ENCODE measurements at places on chromosomes 4 and X.

DNA sequence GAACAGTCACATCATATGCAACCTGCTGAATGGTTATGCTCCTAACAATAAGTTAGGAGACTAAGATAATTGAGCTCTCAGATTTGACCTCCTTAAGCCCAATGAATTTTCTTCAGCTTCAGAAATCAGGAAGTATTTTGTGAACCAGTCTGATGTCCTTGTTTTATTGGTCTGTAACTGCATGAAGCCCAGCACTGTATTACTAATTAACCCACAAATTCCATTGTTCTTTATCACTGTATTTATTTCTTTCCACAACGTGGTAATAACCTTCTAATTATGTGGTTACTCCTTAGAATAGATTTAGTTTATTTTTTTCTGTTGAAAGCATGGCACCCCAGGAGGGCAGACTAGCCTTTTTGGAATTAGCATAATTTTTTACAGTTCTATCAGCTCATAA, 3.9 kb upstream of the MFAP3L start:
- no peak for DNase-seq

DNA sequence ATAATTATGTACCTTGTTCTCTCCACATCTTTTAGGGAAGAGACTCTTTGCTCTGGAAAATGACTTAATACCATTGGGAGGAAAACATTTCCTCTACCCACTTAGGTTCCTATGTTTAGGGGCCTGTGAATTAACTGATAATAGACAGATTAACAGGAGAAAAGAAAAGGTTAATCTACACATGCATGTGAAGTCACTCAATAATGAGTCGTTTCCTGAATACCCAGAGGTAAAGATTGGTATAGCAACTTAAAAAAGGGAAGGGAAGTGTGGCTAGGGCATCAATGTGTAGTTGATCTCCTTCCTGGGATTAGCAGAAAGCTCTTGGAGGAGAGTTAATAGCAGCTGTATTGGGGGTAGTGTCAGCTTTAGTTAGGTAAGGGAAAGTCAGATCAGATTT, 419.5 kb upstream of the ATOH1 start:
- no peak for DNase-seq

DNA sequence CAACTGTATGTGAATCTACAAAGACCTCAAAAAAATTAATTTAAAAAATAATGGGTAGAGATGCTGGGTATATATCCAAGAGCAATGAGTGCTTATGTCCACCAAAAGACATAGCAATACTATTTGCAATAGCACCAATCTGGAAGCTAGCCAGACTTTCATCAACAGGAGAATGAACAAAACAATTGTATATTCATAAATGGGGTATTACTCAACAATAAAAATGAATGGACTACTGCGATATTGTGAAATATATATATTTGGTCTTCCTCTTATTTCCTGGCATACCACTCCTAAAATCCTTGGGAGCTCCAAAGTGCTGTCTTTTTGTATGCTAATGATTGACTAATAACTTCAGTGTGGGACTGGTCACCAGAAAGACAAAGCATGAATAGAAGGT, 77.5 kb downstream of the MSN start:
- no peak for DNase-seq

GRCh38 chrX:99752776-99753175, 657.3 kb downstream of the PCDH19 start:
- no peak for DNase-seq

- no peak for DNase-seq
These were observed 38.1 kb downstream of the LAMTOR3 start for GRCh38 chr4:99856166-99856565.

DNA sequence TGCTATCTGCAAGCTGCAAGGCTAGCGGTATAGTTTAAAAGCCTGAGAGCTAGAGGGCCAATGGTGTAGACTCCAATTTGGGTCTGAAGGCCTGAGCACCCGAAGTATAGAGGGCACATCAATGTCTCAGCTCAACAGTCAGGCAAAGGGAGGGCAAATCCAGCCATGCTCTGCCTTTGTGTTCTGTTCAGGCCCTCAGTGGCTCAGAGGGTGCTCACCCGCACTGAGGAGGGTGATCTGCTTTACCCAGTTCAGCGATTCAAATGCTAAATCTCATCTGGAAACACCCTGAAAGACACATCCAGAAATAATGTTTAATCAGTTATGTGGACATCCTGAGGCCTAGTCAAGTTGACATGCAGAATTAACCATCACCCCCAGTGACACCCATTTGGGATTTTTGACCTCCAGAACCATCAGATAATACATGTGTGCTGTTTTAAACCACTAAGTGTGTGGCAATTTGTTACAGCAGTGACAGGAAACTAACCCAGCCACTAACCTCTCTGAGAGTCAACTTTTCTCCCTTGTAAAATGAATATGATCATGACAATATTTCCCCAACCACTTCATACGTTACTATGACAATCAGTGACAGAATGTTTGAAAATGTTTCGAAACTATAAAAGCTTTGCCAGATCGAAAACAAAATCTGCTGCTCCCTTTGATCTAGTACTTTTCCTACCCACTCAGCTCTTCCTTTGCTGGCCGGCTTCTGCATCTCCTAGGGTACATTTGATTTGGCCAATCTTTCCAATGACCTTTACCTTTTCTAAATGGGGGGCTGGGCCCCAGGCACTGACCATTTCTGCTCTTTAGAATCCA, 8.4 kb upstream of the TBL1X start:
- DNase-seq, result no peak

GRCh38 chr4:7430368-7430964, 4.3 kb downstream of the PSAPL1 start:
- no peak for DNase-seq

GRCh38 chr4:156974264-156974663, 2.7 kb upstream of the PDGFC start:
- no peak for DNase-seq

DNA sequence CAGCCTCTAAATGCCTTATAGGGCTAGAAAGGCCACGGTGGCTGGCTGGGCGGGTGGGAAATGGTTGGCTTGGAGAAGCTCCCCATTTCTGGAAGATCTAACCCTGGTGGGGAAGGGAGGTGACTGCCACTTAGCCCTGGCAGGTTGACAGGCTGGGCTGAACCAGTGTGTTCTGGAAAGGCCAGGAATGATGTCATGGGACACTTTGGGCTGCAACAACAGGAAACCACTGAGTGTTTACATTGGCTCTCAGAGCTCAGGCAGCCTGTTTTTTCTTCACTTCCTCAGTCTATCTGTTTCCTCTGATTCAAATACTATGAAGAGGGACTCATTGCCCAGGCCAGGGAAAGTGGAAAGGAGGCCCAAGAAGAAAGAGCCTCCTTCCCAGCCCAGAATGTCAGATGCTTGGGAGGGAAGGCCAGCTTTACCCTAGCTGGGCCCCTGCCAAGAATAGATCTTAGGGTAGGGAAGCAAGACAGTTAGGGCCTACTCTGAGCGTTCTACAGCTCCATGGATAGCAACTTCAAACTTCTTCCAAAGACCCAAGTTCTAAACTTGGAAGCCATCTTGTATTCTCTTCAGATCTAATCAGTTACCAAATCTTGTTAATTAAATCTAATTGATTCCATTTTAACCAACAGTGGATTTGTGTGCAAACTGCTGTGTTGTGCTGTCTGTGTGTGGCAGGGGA, 65.8 kb upstream of the MSN start:
- no peak for DNase-seq

DNA sequence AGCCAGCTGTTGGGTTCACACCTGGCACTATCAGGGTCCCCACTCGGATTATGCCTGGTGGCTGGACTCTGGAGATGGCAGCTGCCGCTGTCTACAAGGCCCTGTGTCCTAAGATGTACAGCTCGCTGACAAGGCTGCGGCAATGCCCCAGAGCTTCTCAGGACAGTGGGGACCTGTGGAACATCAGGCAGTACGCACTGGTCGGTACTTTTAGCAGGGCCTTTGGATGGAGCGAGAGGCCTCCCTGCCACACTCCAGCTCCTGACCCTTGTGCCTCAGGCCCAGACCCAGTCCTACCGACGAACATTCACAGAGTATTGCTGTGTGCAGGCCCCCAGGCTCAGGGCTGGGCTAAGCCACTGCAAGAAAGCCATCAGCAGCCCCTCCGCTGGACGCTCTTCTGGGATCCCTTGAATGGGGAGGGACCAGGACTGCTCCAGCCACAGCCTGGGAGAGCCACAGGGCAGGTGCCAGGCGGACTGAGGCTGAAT, 45.7 kb upstream of the HMX1 start:
- DNase-seq, result no peak

DNA sequence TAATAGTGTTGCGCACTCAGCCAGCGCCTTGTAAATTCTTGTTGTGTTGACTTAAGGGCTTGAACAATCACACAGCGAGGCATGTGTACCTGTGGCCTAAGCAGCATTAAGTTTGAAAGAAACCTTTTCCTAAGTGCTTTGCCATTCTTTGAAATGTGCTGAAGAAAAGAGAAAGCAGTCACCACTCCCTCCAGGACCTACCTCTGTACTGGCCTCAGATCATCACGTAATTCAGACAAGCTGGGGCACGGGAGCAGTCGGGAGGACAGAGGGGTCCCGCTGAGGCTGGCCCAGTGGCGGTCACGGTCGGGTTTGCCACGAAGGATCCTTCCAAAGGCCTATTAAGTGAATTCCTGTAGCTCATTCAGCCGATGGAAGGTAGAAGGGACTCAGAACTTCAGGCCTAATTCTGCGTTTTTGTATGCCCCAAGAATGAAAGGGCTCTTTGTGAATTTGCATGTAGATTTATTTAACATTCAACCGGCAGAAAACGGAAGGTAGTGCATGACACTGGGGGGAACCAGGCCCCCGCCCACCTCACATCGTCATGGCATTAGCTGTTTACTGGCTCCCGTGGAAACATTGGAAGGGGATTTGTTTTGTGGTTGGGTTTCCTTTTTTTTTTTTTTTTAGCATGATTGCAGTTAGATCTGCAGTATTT, 106.3 kb downstream of the TRAPPC11 start:
- no peak for DNase-seq

GRCh38 chrX:102767287-102767686, 46.7 kb downstream of the GPRASP3 start:
- no peak for DNase-seq

GRCh38 chrX:142977128-142977914, 48.4 kb upstream of the SPANXN4 start:
- no peak for DNase-seq

GRCh38 chr4:90162566-90162965, 35.4 kb downstream of the CCSER1 start:
- no peak for DNase-seq

DNA sequence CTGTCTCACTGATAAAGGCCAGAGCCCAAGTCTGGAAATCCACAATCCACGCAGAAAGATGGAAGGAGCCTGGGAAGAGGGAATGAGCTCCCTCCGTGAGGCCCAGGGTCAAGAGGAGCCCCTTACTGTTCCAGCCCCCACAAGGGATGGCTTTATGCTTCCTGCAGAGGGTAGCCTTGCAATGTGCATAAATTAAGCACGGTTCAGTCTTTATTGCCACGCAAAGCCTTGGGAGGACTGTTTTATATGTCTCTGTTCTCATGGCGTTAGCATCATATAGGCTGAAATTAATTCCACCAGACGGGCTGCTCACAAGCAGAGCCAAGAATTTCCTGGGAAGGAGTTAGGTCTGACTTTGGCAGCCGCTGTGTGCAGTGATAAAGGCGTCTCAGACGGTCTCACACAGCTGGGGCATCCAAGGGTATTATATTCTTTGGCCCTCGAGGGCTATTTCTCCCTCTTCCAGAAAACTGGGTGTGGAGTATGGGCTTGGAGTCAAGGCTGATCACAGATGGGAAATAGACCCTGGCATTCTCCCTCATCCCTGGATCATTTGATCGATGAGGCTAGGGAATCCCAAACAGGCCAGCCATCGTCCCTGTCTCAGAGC, 38.5 kb downstream of the CYTL1 start:
- peak; percentile 43 for DNase-seq

DNA sequence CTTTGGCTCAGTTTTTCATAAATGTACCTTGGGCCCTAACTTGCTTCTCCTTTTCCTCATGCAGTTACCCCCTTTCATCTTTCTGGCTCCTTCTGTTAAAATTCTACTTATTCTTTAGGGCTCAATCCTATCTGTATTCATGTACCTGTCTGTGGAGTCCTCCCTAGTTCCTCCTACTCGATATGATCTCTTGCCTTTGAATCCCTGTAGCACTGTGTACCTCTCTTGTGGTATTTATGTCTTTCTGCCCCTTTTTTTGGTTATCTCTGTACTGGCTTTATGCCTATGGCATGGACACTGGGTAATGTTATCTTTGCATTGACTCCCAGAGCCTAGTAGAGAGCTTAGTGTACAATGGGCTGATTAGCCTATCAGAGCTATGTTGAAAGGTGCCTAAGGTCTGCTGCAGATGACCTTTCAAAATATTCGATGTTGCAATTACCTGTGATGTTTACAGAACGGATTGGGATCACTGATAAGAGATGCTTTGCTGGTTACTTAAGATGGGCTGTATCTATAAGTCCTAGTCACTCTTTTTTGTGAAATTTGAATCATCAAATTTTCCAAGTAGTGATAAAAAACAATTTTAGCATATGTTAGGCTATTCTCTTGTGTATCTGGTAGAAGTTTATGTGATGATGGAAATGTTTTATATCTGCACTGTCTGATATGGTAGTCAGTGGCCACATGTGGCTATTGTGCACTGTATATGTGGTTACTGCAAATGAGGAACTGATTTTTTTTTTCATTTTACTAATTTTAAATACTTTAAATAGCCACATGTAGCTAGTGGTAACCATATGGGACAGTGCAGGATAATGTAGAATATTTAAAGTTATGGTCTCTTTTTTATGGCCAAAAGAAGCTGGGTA, 33.5 kb downstream of the TMEM164 start:
- no peak for DNase-seq

DNA sequence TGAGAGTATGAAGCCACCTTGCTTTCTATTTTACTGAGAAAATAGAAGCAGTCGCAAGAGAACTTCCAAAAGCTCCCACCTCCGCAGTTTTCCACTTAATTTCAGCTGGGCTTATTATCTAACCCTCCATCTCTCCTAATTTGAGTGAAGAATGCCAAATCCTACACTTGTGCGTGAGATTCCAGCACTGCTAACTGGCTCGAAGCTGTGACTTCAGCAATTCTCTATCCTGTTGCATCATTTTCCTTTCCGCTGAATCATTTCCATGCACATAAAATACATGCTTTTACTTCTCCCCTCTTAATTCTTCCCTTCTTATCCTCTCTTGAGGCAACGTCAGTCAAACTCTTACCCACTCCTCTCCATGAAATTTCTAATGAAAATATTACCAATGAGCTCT, 189.5 kb downstream of the GASK1B start:
- DNase-seq, result no peak

GRCh38 chr4:105236202-105236915, 89.7 kb downstream of the TET2 start:
- no peak for DNase-seq

DNA sequence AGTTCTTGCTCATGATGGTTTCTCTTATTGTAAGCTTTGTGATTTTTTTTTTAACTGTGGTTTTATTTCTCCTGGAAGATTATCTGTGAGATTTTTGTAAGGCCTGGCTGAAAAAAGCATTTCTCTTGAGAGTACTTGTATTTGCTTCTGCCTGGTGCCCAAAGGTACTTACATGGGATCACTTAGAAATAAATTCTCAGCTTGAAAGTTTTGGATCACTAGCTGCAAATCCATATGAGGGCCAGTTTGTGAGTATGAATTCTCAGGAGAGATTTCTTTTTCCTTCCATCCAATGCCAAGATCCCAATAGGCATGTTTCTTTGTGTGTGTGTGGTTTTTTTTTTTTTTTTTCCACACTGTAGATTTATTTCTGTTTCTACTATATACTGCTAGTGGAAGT, 1884.7 kb upstream of the PCDH7 start:
- no peak for DNase-seq

GRCh38 chr4:81003597-81004111, 26.9 kb upstream of the BMP3 start:
- DNase-seq, result no peak

GRCh38 chr4:16161851-16162408, 64.3 kb downstream of the TAPT1 start:
- DNase-seq, result no peak

GRCh38 chr4:47213539-47213938, 182.2 kb downstream of the GABRB1 start:
- DNase-seq, result no peak
